ENCODE measurements at places on chromosomes 7 and 10.

DNA sequence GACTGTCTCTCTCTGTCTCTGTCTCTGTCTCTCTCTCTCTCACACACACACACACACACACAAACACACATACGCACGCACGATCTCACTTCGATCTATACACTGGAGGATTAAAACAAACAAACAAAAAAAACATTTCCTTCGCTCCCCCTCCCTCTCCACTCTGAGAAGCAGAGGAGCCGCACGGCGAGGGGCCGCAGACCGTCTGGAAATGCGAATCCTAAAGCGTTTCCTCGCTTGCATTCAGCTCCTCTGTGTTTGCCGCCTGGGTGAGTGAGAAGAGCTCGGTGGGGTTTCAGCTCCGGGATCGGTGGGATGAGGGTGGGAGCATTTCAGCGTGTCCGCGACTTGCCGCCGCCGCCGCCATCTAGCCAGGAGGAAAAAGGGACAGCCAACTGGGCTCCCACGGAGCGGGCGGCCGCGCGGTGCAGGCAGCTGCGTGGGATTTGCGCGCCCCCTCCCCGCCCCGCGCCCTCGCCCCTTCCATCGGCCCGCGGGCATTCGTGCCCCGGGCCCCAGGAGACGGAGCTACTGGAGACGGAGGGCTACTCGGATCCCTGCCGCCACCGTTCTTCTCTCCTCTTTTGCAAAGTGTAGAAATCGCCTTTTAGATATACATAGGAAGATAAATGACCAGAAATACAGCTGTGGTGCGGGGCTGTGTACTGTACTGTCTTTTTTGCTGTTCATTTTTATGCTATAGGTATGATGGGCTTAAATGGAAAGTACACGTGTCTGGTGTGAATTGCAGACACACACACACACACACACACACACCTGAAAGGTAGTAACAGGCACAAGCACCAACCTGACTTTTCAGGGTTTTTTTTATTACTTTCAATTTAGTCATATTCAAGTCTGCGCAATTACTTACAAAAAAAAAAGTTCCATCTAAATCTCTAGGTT, 581 bp downstream of the PTPRZ1 start:
- peak; percentile 11 for DNase-seq

DNA sequence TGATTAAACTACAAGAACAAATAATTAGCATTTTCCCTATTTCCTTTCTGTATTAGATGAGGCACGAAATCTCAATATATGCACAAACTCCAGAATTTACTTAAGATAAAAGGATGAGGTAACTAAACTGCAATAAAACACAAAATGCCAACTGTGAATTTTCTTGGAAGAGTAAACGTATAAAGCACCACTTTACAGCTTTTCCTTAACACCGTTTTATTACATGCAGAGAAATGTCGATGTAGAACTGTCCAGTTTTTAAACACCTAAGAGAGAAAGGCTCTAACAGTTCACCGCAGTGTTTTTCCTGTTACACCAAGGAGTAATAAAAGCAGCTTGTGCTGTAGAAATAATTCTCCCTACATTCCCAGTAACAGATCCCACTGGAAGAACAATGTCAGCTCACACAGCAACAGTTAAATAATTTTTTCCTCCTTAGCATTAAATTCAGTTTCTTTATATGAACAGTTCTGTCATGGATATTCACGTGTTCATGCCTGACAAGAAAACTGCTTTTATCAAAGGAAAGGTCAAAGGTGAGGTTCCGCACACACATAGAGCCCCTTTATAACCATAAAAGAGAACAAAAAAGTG, 52.0 kb downstream of the MINDY3 start:
- DNase-seq = no peak

DNA sequence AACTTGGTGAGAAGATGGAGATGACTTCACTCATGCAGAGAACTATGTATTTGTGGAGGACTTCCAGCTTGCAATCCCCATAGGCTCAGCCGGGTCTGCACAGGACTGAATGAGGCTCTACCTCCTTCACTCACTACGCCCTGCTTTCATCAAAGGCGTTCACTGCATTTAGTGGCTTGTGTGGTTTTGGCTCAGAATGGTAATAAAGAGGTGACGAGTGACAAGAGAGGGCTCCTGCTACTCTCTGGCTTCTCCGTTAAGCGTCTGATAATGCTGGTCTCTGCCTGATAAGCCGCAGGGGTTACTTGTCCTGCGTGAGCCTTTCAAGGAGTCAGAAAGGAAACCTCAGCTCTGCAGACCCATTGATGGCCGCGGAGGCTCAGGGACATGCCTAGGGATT, 343.4 kb downstream of the PRPF18 start:
- DNase-seq = peak; percentile 94

GRCh38 chr10:12419262-12419847, 70.0 kb downstream of the CAMK1D start:
- DNase-seq = peak; percentile 51

GRCh38 chr7:141992156-141992555, 3.5 kb upstream of the MGAM start:
- DNase-seq = no peak

DNA sequence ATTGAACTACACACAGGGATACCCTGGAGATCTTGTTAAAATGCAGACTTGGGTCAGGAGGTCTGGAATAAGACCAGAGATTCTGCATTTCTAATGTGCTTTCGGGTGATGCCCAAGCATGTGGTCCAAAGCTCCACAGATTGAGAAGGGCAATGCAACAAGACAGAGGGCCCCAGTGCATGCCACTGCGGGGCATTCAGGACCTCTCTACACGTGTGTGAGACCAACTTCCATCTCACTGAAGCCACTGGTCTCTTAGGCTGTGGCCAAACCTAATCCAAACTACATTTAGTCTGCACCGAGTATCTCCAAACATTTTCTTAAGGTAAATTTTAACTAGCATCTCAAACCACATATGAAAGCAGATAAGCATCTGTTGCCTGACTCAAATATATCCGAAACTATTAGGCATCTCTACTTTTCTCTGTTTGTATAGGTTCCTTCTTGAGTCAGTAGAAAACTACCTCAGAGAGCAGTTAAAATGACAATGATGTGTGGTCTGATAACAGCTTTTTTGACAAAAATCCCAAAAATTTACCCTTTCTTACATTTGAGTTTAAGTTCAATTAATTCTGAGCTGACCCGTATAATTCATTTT, 107.5 kb downstream of the ELMO1 start:
- no peak for DNase-seq

- DNase-seq = no peak
These were observed 333.0 kb downstream of the DPP6 start for GRCh38 chr7:154385214-154385613.
